ENCODE measurements at places on chromosomes 7 and 10. TPM values are rescaled to one million over a fixed set of nuclear protein-coding genes. Genes with fewer than 3 reads are reported as not detected.
A peak's percentile ranks its signal among the peaks of the same experiment; 100 is the strongest.

DNA sequence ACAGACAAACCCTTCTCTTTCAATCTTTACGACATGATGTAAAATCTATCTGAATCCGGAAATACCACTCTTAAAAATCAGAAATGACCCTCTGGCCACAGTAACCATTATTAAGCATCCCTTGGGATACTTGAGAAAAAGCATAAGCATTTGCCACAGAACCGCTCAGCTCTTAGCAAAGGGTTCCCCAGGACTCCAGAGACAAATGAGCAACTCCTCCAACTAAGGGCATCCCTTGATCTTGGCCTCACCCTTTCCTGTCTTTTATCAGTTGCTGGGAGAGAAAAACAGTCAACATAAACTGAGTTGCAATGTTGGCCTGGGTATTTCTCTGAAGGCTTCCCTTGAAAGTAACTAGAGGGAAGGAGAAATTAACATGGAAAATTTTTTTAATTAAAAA, 3.5 kb downstream of the PDLIM1 start:
- no peaks in the 10 kb centered on the region for H3K36me3 ChIP-seq
- no peak for DNase-seq
- peaks cover 12% of the 10 kb centered on the region for H3K27me3 ChIP-seq
- no peak overlapping the region for H3K4me3 ChIP-seq

DNA sequence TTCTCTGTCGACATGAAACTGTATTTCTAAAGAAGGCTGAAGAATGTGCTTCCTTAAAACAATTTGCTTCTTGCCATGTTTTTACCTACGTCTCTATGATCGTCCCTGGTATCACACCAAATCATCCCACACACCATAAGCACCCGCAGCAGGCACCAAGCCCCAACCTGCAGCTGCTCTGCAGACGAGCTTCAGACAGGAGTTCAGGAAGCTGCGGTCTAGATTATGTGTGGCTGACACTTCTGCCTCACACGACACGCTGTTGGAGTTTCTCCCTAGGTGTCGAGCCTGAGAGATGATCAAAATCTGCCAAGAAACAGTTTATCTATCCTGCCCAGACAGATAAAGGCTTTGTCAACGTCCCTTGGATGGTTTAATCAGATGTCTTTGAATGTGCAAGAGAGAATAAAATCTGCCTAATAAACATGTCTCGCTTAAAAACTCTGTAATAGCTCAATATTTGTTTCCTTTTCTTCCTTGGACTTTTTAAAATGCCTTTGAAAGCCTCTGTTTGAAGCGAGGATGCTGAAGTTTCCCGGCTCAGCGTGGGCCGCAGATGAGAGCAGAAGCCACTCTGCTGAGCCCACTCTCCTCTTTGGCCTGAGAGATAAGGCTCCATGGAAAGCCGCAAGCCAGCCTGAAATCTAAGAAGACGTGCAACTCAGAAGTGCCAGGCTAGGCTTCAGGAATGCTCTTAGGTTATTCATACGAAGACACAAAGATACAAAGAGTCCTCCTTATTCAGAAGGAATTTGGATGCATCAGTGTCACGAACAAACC, 158.3 kb upstream of the PFKP start:
- no peak overlapping the region for H3K27ac ChIP-seq
- no peak for DNase-seq
- H3K36me3 ChIP-seq = no peaks in the 10 kb centered on the region
- H3K27me3 ChIP-seq = no peaks in the 10 kb centered on the region
- no peak overlapping the region for H3K4me3 ChIP-seq

DNA sequence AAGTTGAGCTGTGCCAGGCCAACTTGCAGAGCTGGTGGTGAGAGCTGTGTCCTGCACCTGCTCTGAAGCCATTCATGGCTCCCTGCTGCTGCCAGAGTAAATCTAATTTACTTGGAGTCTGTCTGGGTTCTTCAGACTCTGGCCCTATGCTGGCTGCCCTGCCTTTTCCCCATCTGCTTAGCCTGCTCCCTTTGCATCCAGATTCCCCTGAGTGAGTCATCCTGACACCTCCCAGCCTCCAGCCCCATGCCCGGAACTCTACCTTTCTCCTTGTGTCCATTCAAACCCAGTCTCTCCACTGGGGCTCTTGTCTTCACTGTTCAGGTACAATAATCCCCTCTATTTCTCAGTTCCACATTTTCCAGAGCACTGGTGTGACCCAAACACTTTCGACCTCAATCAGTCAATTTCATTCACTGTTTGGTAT, 434.4 kb upstream of the ZMIZ1 start:
- H3K4me3 ChIP-seq = no peak overlapping the region
- no peaks in the 10 kb centered on the region for H3K36me3 ChIP-seq
- H3K27ac ChIP-seq = no peak overlapping the region
- no peak for DNase-seq

- no peak overlapping the region for H3K4me3 ChIP-seq
- H3K36me3 ChIP-seq = no peaks in the 10 kb centered on the region
- no peak for DNase-seq
- no peak overlapping the region for H3K27ac ChIP-seq
- H3K4me1 ChIP-seq = peaks cover 10% of the 10 kb centered on the region
Observed at GRCh38 chr10:8130973-8131911, 76.8 kb downstream of the GATA3 start.

- H3K36me3 ChIP-seq = peaks cover 84% of the 10 kb centered on the region
- H3K4me3 ChIP-seq = no peak overlapping the region
- peaks cover 29% of the 10 kb centered on the region for H3K4me1 ChIP-seq
- H3K27me3 ChIP-seq = no peaks in the 10 kb centered on the region
- DNase-seq = no peak
- H3K27ac ChIP-seq = no peak overlapping the region
Observed at GRCh38 chr10:11201911-11202310, 184.2 kb downstream of the CELF2 start.

BUB3 gene
- 58.9 TPM for polyA plus RNA-seq

SEM1 gene
- 98.1 TPM for polyA plus RNA-seq

GRCh38 chr7:156026076-156026600, 213.9 kb upstream of the SHH start:
- no peaks in the 10 kb centered on the region for H3K36me3 ChIP-seq
- H3K27ac ChIP-seq = no peak overlapping the region
- H3K4me3 ChIP-seq = no peak overlapping the region
- H3K27me3 ChIP-seq = no peaks in the 10 kb centered on the region

- H3K27ac ChIP-seq = no peak overlapping the region
- no peaks in the 10 kb centered on the region for H3K36me3 ChIP-seq
- no peaks in the 10 kb centered on the region for H3K27me3 ChIP-seq
Observed at GRCh38 chr10:60105295-60105695, 198.9 kb upstream of the CCDC6 start.

GRCh38 chr10:34109952-34110702, 705.0 kb downstream of the PARD3 start:
- no peaks in the 10 kb centered on the region for H3K4me1 ChIP-seq
- H3K27me3 ChIP-seq = no peaks in the 10 kb centered on the region
- no peak overlapping the region for H3K27ac ChIP-seq
- no peaks in the 10 kb centered on the region for H3K36me3 ChIP-seq
- no peak for DNase-seq

NUTM2A gene
- 0.08 TPM for polyA plus RNA-seq

DNA sequence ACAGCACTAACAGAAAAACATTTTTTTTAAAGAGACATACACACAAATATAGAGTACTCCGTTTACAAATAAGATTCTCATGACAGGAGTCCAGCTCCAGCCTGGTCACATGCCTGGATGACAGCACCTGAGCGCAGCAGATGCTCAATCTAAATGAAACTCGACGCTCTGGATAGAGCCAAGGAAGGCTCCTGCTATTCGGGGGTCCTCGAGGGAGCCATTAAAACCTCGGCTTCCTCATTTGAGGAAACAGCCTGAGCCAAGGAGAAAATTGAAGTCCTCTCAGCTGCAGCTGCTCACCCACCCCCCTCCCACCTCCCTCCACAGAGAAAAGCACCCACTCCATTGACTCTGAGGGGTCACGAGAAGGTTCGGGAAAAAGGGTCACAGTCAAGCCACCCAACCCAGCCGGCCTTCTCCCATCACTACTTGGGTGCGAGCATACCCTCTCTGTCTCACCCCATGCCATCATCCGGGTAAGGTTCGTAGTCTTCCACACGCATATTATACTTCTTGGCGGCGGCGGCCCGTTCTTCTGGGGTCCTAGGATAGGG, 673 bp downstream of the NDUFB8 start:
- H3K27me3 ChIP-seq = no peaks in the 10 kb centered on the region
- peaks cover 20% of the 10 kb centered on the region for H3K4me1 ChIP-seq
- peaks cover 32% of the 10 kb centered on the region for H3K36me3 ChIP-seq

- DNase-seq = no peak
- no peaks in the 10 kb centered on the region for H3K4me1 ChIP-seq
Observed at GRCh38 chr10:79178614-79179163, 109.9 kb downstream of the ZMIZ1 start.

- no peaks in the 10 kb centered on the region for H3K4me1 ChIP-seq
- no peak overlapping the region for H3K27ac ChIP-seq
- no peak for DNase-seq
- no peaks in the 10 kb centered on the region for H3K27me3 ChIP-seq
- no peaks in the 10 kb centered on the region for H3K36me3 ChIP-seq
Observed at GRCh38 chr7:18038382-18038781, 10.7 kb upstream of the PRPS1L1 start.

COG5 gene
- polyA plus RNA-seq = 29.0 TPM

- peak; percentile 34 for DNase-seq
- H3K36me3 ChIP-seq = peaks cover 7% of the 10 kb centered on the region
- H3K4me1 ChIP-seq = peaks cover 23% of the 10 kb centered on the region
- H3K27me3 ChIP-seq = no peaks in the 10 kb centered on the region
Observed at GRCh38 chr10:75499556-75500160, 68.2 kb downstream of the LRMDA start.

SLC16A12 gene
- polyA plus RNA-seq = not detected

DNA sequence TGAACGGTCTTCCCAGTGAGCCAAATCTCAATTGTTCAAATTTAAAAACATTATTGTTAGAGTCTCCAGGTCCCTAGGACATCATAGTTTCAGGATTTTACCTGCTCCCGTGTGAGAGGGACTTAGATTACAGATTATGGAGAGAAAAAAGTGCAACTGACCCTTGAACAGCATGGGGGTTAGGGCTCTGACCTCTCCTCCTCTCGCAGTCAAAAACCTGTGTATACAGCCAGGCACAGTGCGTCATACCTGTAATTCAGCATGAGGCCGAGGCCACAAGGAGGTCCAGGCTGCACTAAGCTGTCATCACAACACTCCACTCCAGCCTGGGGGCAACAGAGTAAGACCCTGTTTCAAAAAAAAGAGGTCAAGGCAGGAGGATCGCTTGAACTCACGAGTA, 25.5 kb downstream of the BAZ1B start:
- DNase-seq = no peak
- H3K4me3 ChIP-seq = no peak overlapping the region

GRCh38 chr7:77459311-77459726, 43.2 kb upstream of the GSAP start:
- no peaks in the 10 kb centered on the region for H3K27me3 ChIP-seq
- no peaks in the 10 kb centered on the region for H3K36me3 ChIP-seq
- H3K4me3 ChIP-seq = no peak overlapping the region
- peaks cover 74% of the 10 kb centered on the region for H3K4me1 ChIP-seq
- DNase-seq = no peak
- H3K27ac ChIP-seq = peak overlapping the region; percentile 46

EIF5AL1 gene
- polyA plus RNA-seq = 0.16 TPM

DNA sequence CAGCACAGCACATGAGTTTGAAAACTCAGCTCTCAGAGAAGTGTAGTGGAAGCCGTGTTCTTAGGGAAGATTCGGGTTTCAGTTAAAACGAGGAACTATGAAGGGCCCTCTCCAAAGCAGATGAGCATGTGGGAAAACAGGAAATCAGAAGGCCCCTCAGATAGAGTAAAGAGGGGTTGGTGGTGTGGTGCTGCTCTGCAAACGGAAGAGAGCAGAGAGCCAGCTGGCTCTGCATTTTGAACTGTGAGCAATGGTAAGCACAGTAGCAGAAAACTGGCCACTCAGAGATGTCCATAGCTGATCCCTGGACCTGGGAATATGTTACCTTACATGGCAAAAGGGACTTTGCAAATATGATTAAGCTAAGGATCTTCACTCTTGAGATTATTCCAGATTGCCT, 27.9 kb upstream of the CUL1 start:
- H3K36me3 ChIP-seq = no peaks in the 10 kb centered on the region
- no peaks in the 10 kb centered on the region for H3K27me3 ChIP-seq

IGF2BP3 gene
- polyA plus RNA-seq = 0.60 TPM

CFAP70 gene
- 1.1 TPM for polyA plus RNA-seq

- H3K4me1 ChIP-seq = peaks cover 9% of the 10 kb centered on the region
- H3K4me3 ChIP-seq = no peak overlapping the region
- H3K36me3 ChIP-seq = peaks cover 65% of the 10 kb centered on the region
- H3K27ac ChIP-seq = no peak overlapping the region
Observed at GRCh38 chr7:259751-260405, 30.1 kb upstream of the FOXL3 start.

MYH16 gene
- polyA plus RNA-seq = not detected

- H3K27ac ChIP-seq = no peak overlapping the region
- no peaks in the 10 kb centered on the region for H3K27me3 ChIP-seq
- no peaks in the 10 kb centered on the region for H3K36me3 ChIP-seq
- no peak overlapping the region for H3K4me3 ChIP-seq
- H3K4me1 ChIP-seq = peaks cover 5% of the 10 kb centered on the region
- no peak for DNase-seq
Observed at GRCh38 chr10:95661818-95662217, 5.3 kb upstream of the ALDH18A1 start.

DNA sequence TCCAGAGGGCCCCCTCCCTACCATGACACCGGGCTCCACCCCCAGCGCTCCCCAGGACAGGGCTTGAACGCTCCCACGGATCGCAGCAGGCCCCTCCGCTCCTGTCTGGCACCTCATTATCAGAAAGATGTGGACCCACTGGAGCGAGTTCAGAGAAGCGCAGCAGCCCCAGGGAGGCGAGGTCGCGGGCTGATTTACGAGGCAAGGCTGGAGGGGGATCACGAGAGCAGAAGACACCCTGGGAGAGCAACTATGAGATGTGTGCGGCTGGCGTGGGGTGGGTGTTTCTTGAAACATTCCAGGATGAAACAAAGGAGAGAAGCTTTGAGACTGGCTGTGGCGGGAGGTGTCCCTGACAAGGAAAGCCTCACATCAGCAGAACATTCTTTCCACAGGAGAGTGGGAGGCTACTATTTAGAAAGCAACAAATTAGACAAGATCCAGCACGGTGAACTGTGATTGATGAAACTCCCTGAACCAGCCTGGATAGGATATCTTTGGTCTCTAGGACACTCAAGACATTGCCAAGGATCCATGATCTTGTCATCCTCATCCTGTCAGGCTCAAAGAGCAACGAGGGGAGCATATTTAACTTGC, 66.0 kb downstream of the JCAD start:
- no peaks in the 10 kb centered on the region for H3K4me1 ChIP-seq
- H3K4me3 ChIP-seq = no peak overlapping the region
- no peak for DNase-seq
- H3K27me3 ChIP-seq = peaks cover 5% of the 10 kb centered on the region
- no peaks in the 10 kb centered on the region for H3K36me3 ChIP-seq
- no peak overlapping the region for H3K27ac ChIP-seq

PHF14 gene
- polyA plus RNA-seq = 5.4 TPM

DNA sequence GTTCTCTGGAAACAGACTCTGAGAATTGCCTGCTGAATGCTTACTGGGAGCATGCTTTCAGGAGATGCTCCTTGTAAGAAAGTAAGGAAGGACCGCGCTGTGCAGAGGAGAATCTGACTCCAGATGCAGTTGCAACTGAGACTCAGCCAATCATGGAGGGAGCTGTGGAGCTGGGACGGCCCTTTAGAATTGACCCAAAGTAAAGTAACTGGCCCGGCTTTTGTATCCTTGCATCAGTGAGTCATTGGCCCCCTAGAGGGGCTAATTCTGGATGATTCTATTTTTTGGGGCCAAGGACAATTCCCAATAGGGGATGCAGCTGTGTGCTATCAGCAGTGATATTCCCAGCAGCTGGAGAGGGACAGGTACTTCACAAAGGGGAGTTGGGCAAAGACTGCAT, 170.4 kb downstream of the PTEN start:
- DNase-seq = no peak
- peaks cover 23% of the 10 kb centered on the region for H3K4me1 ChIP-seq
- H3K27me3 ChIP-seq = no peaks in the 10 kb centered on the region
- H3K27ac ChIP-seq = no peak overlapping the region
- H3K36me3 ChIP-seq = no peaks in the 10 kb centered on the region
- no peak overlapping the region for H3K4me3 ChIP-seq
